Testis (tissue), 5 donors: ENCODE measurements at places on chromosomes 16 and 17.

DNA sequence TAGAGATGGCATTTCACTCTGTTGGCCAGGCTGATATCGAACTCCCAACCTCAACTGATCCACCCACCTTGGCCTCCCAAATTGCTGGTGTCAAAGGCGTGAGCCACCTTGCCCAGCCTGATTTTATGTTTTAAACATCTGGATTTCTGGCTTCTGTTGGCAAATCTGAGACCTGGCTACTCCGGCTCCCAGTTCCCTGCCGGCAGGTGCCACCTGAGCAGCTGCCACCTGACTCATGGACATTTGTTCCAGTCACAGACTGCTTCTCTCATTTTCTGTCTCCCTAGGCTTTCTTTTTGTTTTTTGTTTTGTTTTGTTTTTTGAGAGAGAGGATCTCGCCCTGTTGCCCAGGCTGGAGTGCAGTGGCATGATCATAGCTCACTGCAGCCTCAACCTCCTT is 9.6 kb downstream of the PMM2 start:
- H3K4me1 ChIP-seq, result no peaks in the 10 kb centered on the region
- no peak overlapping the region for H3K4me3 ChIP-seq
- H3K27me3 ChIP-seq, result no peaks in the 10 kb centered on the region
- H3K27ac ChIP-seq, result no peak overlapping the region

DNA sequence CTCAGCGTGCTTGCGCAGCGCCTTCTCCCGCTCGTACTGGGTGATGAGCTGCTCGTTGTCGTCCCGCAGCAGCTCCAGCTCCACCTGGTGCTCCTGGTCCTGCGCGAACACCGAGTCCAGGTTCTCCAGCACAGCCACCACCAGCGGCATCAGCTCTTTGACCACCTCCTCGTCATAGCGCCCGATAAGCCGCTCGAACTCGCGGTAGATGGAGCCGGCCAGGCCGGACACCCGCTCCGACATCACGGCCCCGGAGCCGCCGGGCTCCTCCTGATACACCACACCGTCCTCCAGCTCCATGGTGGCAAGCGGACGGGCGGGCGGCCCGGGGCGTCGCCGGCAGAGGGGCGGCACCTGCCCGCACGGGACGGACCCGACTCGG is 320 bp downstream of the SPAG9 start:
- H3K4me1 ChIP-seq, result peaks cover 17% of the 10 kb centered on the region
- peak; percentile 53 for DNase-seq

- no peak overlapping the region for H3K27ac ChIP-seq
- H3K27me3 ChIP-seq, result no peaks in the 10 kb centered on the region
- no peaks in the 10 kb centered on the region for H3K36me3 ChIP-seq
- H3K4me1 ChIP-seq, result no peaks in the 10 kb centered on the region
- DNase-seq, result no peak
Observed at GRCh38 chr17:72424505-72425117, 303.8 kb downstream of the SOX9 start.

- peaks cover 4% of the 10 kb centered on the region for H3K4me1 ChIP-seq
- H3K36me3 ChIP-seq, result no peaks in the 10 kb centered on the region
- no peaks in the 10 kb centered on the region for H3K27me3 ChIP-seq
Observed at GRCh38 chr17:30975042-30975820, 4.4 kb downstream of the RNF135 start.

GRCh38 chr16:52581530-52581929 is 34.6 kb upstream of the TOX3 start:
- H3K27ac ChIP-seq, result no peak overlapping the region
- H3K4me1 ChIP-seq, result no peaks in the 10 kb centered on the region
- DNase-seq, result no peak
- no peak overlapping the region for H3K4me3 ChIP-seq
- H3K36me3 ChIP-seq, result no peaks in the 10 kb centered on the region
- no peaks in the 10 kb centered on the region for H3K27me3 ChIP-seq

GRCh38 chr17:1313270-1314005 is 34.0 kb downstream of the TRARG1 start:
- H3K4me3 ChIP-seq, result no peak overlapping the region
- no peaks in the 10 kb centered on the region for H3K4me1 ChIP-seq
- H3K27ac ChIP-seq, result no peak overlapping the region
- no peaks in the 10 kb centered on the region for H3K36me3 ChIP-seq
- no peak for DNase-seq

GRCh38 chr16:65196420-65197075 is 74.7 kb upstream of the CDH11 start:
- no peak overlapping the region for H3K4me3 ChIP-seq
- H3K27me3 ChIP-seq, result no peaks in the 10 kb centered on the region
- H3K4me1 ChIP-seq, result no peaks in the 10 kb centered on the region
- H3K36me3 ChIP-seq, result no peaks in the 10 kb centered on the region
- no peak overlapping the region for H3K27ac ChIP-seq

- H3K27me3 ChIP-seq, result no peaks in the 10 kb centered on the region
- no peaks in the 10 kb centered on the region for H3K4me1 ChIP-seq
- no peak for DNase-seq
Observed at GRCh38 chr16:68860978-68861892, 17.9 kb downstream of the TANGO6 start.

DNA sequence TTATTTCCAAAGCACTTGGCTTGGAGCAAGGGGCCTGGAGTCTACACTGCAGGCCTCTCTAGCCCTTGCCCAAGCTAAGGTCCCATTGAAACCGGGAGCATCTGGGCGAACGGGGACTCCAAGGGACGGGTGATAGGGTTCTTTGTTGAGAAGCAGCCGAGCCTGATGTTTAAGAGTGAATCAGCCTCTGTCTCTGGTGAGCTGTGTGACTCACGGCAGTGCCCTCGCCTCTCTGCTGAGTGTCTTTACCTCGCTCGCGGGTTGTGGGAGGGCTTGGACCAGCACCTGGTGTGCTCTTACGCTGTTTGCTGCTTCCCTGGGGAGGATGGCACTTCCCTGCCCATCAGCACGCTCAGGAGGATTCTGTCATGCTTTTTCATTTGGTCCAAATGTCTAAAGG is 1.3 kb downstream of the HGS start:
- no peak overlapping the region for H3K4me3 ChIP-seq
- H3K27ac ChIP-seq, result no peak overlapping the region
- no peak for DNase-seq
- H3K36me3 ChIP-seq, result no peaks in the 10 kb centered on the region
